ENCODE measurements at places on chromosomes 5 and 9.

DNA sequence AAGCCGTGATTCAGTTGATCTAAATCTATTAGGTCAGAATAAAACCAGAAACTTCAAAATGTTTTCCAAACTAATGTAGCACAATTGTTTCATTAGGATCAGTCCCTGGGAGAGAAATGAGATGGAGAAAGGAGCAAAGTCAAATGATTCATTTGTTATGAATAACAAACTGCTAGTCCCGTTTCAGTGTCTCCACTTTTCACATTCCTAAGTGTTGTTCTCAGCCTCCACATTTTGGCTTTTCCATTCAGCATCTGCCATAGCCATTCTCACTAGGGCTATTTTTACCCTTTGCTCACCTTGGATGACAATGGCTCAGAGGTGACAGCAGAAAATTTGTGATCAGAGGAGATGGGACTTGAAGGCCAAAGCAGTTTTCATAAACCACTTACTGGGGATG lies 314.1 kb upstream of the KIF2A start:
- DNase-seq = no peak

GRCh38 chr9:92097997-92098482 lies 17.2 kb downstream of the SPTLC1 start:
- DNase-seq = peak; percentile 73

DNA sequence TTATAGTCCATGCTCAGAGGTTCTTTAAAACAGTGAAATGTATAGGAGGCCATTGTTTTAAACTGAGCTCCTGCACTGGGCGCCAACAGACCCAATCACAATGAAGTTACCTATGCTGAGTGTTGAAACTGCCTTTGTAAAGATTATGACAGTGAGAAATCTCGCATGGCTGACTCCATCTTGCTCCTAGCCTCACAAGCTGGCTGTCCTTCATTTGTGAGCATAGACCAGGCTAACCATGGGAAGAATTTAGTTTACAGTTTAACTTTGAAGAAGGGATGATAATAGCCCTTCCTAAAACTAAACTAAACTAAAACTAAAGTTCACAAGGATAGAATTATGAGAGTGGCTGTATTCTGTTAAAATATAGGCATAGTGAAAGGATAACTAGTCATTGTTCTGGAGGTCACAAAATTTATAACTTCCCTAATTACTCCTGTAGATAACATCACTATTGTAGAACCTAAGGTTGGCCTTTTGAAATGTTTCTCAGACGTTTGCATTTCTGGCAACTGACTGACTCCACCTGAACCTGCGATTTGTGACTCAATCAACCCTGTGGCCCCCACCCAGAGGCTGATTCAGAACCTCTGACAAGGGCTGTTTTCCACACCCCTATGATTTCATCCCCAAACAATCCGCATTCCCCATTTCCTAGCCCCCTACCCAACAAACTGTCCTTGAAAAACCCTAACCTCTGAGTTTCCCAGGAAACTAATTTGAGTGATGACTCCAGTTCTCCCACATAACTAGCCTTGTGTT lies 59.1 kb downstream of the HMHB1 start:
- no peak for DNase-seq

DNA sequence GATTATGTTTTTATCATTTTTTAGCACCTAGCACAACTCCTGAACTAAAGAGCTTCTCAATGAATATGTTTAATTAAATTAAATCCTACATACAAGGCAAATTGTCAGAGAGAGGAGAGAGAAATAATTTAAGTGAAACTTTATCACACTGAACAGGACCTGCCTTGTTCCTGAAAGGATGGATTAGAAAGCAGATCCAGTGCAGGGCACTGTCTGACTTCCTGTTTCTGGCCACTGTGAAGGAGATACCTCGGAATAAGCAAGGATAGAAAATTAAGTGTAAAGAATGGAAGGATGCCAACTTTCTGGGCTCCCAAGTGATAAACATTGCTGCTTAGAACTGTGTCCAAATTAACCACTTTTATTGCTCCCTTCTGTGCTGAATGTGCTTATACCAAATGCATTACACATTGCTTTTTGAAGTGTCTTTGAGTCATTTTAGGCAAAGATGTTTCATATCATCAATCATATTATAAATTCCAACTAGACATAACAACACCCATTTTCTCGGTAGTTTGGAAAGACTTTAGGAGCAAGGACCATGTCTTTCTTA lies 89.1 kb upstream of the SPDL1 start:
- no peak for DNase-seq

DNA sequence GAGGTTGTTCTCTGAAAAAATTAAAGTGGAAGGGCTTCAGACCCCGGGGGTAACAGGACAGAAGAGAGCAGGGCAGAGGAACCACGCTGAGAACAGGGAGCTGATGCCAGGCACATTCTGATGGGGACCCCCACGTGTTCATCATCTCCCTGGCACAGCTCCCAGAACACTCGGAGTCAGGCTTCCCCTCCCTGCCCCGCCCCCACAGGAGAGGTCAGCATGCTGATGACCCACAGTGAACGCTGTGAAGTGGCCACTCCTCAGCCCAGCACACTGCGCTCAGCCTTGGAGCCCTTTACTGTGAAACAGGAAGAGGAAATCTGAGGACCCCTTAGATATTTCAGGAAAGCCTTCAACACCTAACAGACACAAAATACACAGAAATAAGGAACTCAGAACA lies 16.4 kb downstream of the RETREG1 start:
- no peak for DNase-seq

GRCh38 chr9:132481053-132481849 lies 71.2 kb downstream of the CFAP77 start:
- no peak for DNase-seq

GRCh38 chr9:71774920-71775319 lies 6.6 kb upstream of the CEMIP2 start:
- no peak for DNase-seq

- DNase-seq = no peak
Observed at GRCh38 chr5:56516441-56516840, 283.3 kb upstream of the ANKRD55 start.

DNA sequence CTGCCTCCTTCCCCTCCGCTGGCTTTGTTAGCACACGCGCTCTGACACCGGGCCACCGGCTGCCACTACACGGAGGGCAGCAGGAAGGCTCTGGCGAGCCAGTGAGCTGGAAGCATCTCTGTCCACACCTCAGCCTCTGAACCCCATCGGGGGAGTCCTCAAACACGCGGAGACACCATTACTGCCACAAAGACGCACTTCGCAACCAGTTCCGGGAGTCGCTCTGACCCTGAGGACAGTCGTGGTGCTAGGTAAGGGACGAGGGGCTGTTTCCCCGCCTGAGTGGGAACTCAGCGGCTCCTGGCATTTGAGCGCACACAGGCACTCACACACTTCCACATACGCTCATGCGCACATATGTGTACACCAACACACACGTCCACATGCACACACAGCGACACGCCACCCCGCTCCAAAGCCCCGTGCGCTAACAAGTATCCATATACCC lies 160.0 kb downstream of the C9orf152 start:
- DNase-seq = no peak

DNA sequence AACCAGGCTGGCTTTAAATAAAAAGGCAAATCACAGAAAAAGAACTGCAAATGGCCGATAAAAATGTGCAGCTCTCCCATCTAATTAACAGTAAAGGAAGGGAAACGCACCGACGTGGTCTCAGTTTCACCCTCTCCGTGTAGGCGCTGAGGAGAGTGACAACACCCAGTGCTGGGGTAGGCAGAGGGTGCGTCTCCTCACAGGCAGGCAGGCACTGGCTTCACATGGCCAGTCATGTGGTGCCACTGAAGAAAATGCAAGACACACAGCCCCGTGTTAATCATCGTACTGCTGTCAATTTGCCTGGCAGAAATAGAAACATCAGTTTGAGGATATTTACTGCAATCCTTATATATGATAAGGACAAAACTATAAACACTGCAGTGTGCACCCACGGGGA lies 178.4 kb downstream of the FANCC start:
- DNase-seq = no peak

GRCh38 chr5:127076315-127077129 lies 3.2 kb upstream of the C5orf63 start:
- no peak for DNase-seq

GRCh38 chr5:116446356-116447005 lies 128.1 kb downstream of the SEMA6A start:
- no peak for DNase-seq

DNA sequence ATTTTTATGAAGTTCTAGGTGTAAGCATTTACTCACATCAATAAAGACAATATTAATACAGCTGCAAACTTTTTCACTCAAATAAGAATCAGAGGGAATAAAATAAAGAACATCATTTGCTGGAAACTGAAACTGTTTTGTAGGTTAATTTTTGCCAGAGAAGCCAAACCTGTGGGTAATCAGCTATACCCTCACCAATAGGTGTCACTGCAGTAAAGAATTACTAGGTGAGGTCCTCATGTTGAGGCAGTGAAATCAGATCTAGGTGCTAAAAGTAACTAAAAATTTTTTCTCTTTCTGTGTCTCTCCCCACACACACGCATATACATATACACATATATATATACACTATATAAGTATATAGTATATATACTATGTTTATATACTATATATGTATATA lies 1016.3 kb upstream of the SEMA6A start:
- DNase-seq = no peak
